ENCODE measurements at places on chromosomes 7 and 10. TPM values are rescaled to one million over a fixed set of nuclear protein-coding genes. Genes with fewer than 3 reads are reported as not detected.

Gene MALRD1
- total RNA-seq: 1.0 TPM

Gene CELF2
- total RNA-seq: 21.1 TPM

Gene PILRA
- total RNA-seq: 0.15 TPM

Gene DNA2
- total RNA-seq: 3.1 TPM

Gene TUBB8
- total RNA-seq: not detected

Gene WNT16
- 0.50 TPM for total RNA-seq

Gene BTBD16
- total RNA-seq: 0.15 TPM

Gene CNPY1
- total RNA-seq: not detected

Gene SMKR1
- not detected for total RNA-seq

Gene GPR26
- total RNA-seq: not detected

Gene ORC5
- 28.7 TPM for total RNA-seq

Gene CCL24
- not detected for total RNA-seq

Gene GATA3
- total RNA-seq: not detected

Gene RPEL1
- total RNA-seq: under 0.01 TPM

Gene SAMD9L
- 21.0 TPM for total RNA-seq

Gene STRIP2
- 5.1 TPM for total RNA-seq

Gene GIMAP2
- total RNA-seq: 0.58 TPM

Gene ADAMTS14
- 29.4 TPM for total RNA-seq

Gene RNF32
- total RNA-seq: 7.7 TPM

Gene CTTNBP2
- total RNA-seq: 22.3 TPM

Gene TBX20
- not detected for total RNA-seq
